ENCODE measurements at places on chromosomes 2 and 18. TPM values are rescaled to one million over a fixed set of nuclear protein-coding genes. Genes with fewer than 3 reads are reported as not detected.

The ITM2C gene
- 116 TPM for total RNA-seq

The MBOAT2 gene
- total RNA-seq = 88.3 TPM

The MCEE gene
- 7.4 TPM for total RNA-seq

The CHRNA1 gene
- not detected for total RNA-seq

Data from temporal lobe (tissue), 4 donors.